Diencephalon (tissue), 1 donor: ENCODE measurements at places on chromosomes 5 and 9. TPM values are rescaled to one million over a fixed set of nuclear protein-coding genes. Genes with fewer than 3 reads are reported as not detected.

Gene PKD2L2
- 0.46 TPM for total RNA-seq

Gene AIF1L
- total RNA-seq = 24.9 TPM

Gene FAM153A
- total RNA-seq = 4.6 TPM

Gene GALNT12
- total RNA-seq = 2.5 TPM
